Transverse colon (tissue), 4 donors: ENCODE measurements at places on chromosomes 12 and 14.
A peak's percentile ranks its signal among the peaks of the same experiment; 100 is the strongest.

GRCh38 chr14:36856095-36856878 lies 194.6 kb downstream of the PAX9 start:
- DNase-seq = peak; percentile 55
- H3K4me1 ChIP-seq = peaks cover 6% of the 10 kb centered on the region
- H3K4me3 ChIP-seq = no peak overlapping the region
- H3K36me3 ChIP-seq = no peaks in the 10 kb centered on the region

DNA sequence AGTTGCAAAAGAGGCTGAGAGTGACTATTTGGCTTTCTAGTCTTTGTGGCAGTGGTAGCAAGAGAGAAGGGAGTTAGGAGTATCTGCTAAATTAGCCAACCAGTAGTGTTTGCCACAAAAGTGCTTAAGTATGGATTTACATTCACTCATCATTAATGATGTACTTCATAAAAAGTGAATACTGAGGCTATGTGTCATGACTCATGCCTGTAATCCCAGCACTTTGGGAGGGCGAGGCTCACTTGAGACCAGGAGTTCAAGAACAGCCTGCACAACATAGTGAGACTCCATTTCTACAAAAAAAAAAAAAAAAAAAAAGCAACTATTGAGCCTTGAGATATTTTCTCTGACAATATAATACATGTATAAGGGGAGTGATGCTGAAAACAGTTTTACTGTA lies 36.8 kb downstream of the CCDC177 start:
- H3K4me1 ChIP-seq = no peaks in the 10 kb centered on the region
- no peaks in the 10 kb centered on the region for H3K36me3 ChIP-seq
- no peak overlapping the region for H3K4me3 ChIP-seq
- DNase-seq = no peak
- peaks cover 3% of the 10 kb centered on the region for H3K27me3 ChIP-seq

- DNase-seq = no peak
- H3K36me3 ChIP-seq = no peaks in the 10 kb centered on the region
- H3K27me3 ChIP-seq = no peaks in the 10 kb centered on the region
- no peaks in the 10 kb centered on the region for H3K4me1 ChIP-seq
- H3K4me3 ChIP-seq = no peak overlapping the region
- no peak overlapping the region for H3K27ac ChIP-seq
Measured at GRCh38 chr12:76189851-76190250, 105.4 kb upstream of the NAP1L1 start.

DNA sequence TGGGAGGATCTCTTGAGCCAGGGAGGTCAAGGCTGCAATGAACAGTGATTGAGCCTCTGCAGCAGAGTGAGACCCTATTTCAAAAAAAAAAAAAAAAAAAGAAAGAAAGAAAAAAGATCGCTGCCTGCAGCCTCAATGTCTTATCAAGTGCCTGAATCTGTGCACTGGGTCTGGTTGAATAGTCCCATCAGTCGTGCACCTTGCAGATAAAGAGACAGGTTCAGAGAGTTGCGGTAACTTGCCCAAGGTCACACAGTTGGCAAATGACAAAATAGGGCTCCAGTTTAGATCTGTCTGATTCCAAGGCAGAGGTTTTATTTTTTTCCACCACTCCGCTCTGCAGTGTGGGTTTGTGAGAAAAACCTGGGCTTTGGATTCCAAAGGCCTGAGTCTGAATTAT lies 649 bp upstream of the PLA2G1B start:
- no peaks in the 10 kb centered on the region for H3K27me3 ChIP-seq
- no peaks in the 10 kb centered on the region for H3K36me3 ChIP-seq
- H3K27ac ChIP-seq = no peak overlapping the region
- no peak for DNase-seq
- H3K4me3 ChIP-seq = no peak overlapping the region
- H3K4me1 ChIP-seq = no peaks in the 10 kb centered on the region

- H3K36me3 ChIP-seq = no peaks in the 10 kb centered on the region
- no peaks in the 10 kb centered on the region for H3K4me1 ChIP-seq
- DNase-seq = no peak
- no peak overlapping the region for H3K4me3 ChIP-seq
- H3K27ac ChIP-seq = no peak overlapping the region
- H3K27me3 ChIP-seq = no peaks in the 10 kb centered on the region
Measured at GRCh38 chr12:73158341-73158740, 886.2 kb downstream of the TRHDE start.

- H3K27ac ChIP-seq = no peak overlapping the region
- H3K4me1 ChIP-seq = no peaks in the 10 kb centered on the region
- no peaks in the 10 kb centered on the region for H3K36me3 ChIP-seq
- no peaks in the 10 kb centered on the region for H3K27me3 ChIP-seq
- no peak for DNase-seq
Measured at GRCh38 chr14:49051328-49052060, 534.7 kb downstream of the RPS29 start.

DNA sequence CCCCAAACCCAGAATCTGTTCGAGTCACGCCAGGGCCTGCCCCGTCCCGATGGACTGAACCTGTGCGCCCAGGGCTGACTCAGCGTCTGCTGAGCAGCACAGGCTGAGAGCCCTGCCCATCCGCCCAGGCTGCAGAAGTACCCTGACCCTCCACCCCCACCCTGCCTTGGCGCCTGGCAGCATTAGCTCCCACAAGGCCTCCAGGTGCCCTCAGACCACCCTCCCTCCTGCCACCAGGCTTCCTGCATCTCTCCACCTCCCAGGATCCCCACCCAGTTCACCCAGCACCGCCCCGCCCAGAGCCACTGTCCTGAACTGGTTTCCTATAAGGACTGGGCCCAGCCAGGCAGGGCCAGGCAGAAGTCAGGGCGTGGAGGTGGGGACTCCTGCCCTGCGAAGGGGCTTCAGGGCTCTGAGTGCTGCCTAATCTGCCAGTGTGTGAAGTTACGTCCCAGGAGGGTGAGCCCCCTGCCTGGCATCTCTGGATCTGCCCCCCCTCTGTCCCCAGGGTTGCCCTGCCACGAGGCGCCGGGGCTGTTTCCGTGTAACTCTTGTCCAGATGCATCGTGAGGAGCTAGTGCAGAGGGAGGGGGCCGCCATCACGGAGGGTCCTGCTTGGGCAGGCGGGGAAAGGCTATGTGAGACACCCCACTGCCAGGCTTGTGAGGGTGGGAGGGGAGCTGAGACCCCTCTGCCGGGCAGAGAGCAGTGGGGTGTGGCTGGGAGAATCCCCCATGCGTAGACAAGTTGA lies 9.1 kb downstream of the ADSS1 start:
- H3K27me3 ChIP-seq = no peaks in the 10 kb centered on the region
- H3K4me1 ChIP-seq = peaks cover 21% of the 10 kb centered on the region

GRCh38 chr12:28620281-28620680 lies 430.0 kb downstream of the CCDC91 start:
- DNase-seq = no peak
- no peaks in the 10 kb centered on the region for H3K4me1 ChIP-seq
- H3K4me3 ChIP-seq = no peak overlapping the region
- no peak overlapping the region for H3K27ac ChIP-seq

DNA sequence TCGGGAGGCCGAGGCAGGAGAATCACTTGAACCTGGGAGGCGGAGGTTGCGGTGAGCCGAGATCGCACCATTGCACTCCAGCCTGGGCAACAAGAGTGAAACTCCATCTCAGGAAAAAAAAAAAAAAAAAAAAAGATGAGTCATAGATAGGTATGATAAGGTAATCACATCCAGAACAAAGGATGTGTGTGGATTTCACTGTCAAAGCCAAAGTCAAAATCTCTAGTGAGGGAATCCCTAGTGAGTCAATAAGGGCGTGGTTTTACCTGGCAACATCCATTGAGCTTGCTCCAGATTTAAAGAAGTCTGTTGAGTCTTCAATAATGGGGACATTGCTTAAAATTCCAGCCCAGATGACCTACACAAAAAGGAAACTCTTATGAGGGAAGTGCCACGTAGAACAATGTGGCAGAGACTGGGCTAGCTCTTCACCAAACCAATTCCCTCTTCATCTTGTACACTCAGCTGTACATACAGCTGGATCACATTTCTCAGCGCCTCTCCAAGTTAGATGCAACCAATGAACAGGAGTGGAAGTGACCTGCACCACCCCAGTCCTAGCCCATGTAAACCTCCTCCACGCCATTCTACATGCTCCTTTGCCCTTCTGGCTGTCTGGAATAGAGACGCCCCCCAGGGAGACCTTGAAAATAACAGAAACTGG lies 23.4 kb downstream of the ALDH1L2 start:
- no peak overlapping the region for H3K4me3 ChIP-seq
- H3K4me1 ChIP-seq = no peaks in the 10 kb centered on the region
- H3K27ac ChIP-seq = no peak overlapping the region
- no peaks in the 10 kb centered on the region for H3K36me3 ChIP-seq
- no peak for DNase-seq

DNA sequence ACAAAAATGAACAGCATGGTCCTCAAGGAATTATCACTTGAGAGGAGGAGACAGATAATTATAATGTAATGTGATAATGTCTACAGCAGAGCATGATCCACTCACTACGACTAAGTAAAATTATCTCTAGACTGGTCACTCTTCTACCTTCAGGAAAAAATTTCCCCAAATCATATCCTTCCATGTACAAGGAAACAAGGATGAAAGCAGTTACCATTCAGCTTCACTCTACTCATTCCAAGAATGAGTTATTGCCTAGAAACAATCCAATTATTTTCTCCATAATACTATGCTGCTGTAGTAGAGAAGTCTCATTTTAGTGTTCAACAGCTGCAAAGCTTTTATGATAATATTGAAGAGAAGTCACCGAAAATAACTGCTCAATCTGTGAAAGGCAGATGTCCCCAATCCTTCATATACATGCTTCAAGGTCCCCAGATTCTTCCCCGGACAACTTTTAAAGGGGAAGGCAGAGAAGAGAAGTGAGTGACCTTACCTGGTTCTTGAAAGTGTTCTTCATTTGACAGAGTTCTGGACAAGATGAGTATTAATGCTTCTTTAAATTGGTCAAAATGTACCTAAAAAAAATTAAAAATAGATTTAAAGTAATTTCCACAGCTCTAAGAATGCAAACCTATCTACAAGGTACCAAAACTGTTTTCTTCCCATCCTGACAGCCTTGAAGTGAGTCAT lies 24.6 kb downstream of the NIN start:
- H3K27me3 ChIP-seq = no peaks in the 10 kb centered on the region
- no peak for DNase-seq
- no peak overlapping the region for H3K27ac ChIP-seq
- no peaks in the 10 kb centered on the region for H3K36me3 ChIP-seq

DNA sequence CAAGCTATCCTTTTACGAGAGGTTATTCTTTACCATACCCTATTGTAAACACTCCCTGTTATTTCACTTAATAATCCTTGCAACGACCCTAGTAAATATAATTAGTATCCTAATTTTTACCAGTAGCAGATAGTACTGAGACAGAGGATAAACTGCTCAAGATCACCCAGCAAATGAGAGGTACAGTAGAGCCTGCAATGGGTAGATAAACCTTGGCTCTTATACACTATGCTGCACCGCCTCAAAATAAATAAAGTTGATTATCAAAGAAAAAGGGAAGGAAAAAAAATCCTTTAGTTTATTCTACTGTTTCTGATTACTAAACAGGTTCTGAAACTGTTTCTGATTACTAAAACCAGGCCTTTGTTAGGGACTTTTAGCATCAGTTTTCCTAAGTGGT lies 22.5 kb downstream of the YBX3 start:
- no peaks in the 10 kb centered on the region for H3K36me3 ChIP-seq
- H3K27me3 ChIP-seq = no peaks in the 10 kb centered on the region
- no peak for DNase-seq
- no peaks in the 10 kb centered on the region for H3K4me1 ChIP-seq
- no peak overlapping the region for H3K4me3 ChIP-seq

- no peak overlapping the region for H3K27ac ChIP-seq
- H3K4me3 ChIP-seq = no peak overlapping the region
- H3K4me1 ChIP-seq = peaks cover 2% of the 10 kb centered on the region
- H3K36me3 ChIP-seq = no peaks in the 10 kb centered on the region
- DNase-seq = no peak
Measured at GRCh38 chr12:8678661-8679111, 16.1 kb upstream of the MFAP5 start.

GRCh38 chr14:39315859-39316444 lies 82.2 kb downstream of the MIA2 start:
- H3K4me3 ChIP-seq = no peak overlapping the region
- H3K27ac ChIP-seq = no peak overlapping the region
- no peaks in the 10 kb centered on the region for H3K27me3 ChIP-seq
- no peaks in the 10 kb centered on the region for H3K4me1 ChIP-seq
- H3K36me3 ChIP-seq = peaks cover 15% of the 10 kb centered on the region
- DNase-seq = no peak

DNA sequence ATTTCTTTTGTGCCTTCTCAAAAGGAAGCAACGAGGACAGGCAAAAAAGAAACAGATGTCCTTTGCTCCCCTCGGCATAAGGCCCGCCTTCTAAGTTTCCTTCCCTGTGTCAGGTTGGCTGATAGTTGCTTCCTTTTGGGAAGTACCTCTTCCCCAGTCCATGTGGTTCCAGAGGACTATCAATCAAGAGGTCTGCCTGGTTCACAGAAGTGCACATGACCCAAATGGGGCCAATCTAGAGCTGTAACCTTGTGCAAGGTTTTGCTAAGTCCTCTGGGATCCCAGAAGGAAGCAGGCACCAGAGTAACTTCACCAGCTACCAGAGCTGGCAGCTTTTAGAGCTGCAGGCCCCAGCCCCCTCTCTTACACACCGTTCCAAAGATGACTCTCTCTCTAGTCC lies 42.6 kb downstream of the TMEM63C start:
- no peaks in the 10 kb centered on the region for H3K27me3 ChIP-seq
- no peak for DNase-seq
- H3K27ac ChIP-seq = no peak overlapping the region
- H3K4me3 ChIP-seq = no peak overlapping the region

GRCh38 chr12:14960548-14961465 lies 594 bp downstream of the ARHGDIB start:
- peak; percentile 21 for DNase-seq
- H3K36me3 ChIP-seq = no peaks in the 10 kb centered on the region
- peak overlapping the region; percentile 21 for H3K4me3 ChIP-seq
- H3K27ac ChIP-seq = peak overlapping the region; percentile 76

GRCh38 chr12:8584004-8584403 lies 28.7 kb downstream of the AICDA start:
- no peak overlapping the region for H3K4me3 ChIP-seq
- no peaks in the 10 kb centered on the region for H3K36me3 ChIP-seq
- no peaks in the 10 kb centered on the region for H3K4me1 ChIP-seq
- DNase-seq = no peak

GRCh38 chr12:21715386-21715785 lies 57.7 kb upstream of the LDHB start:
- H3K4me1 ChIP-seq = peaks cover 3% of the 10 kb centered on the region
- H3K27me3 ChIP-seq = no peaks in the 10 kb centered on the region
- no peaks in the 10 kb centered on the region for H3K36me3 ChIP-seq
- H3K27ac ChIP-seq = no peak overlapping the region

GRCh38 chr12:53147653-53148052 lies 32.9 kb upstream of the ZNF740 start:
- H3K27ac ChIP-seq = no peak overlapping the region
- no peak overlapping the region for H3K4me3 ChIP-seq
- H3K36me3 ChIP-seq = no peaks in the 10 kb centered on the region
- no peak for DNase-seq
- H3K4me1 ChIP-seq = no peaks in the 10 kb centered on the region
- no peaks in the 10 kb centered on the region for H3K27me3 ChIP-seq
